Endothelial cell of coronary artery (primary cell): ENCODE measurements at places on chromosomes 5 and 9. TPM values are rescaled to one million over a fixed set of nuclear protein-coding genes. Genes with fewer than 3 reads are reported as not detected.

Gene DOCK8
- 0.36 and 0.56 TPM in 2 replicates for total RNA-seq

Gene HAPLN1
- total RNA-seq, result 0.09 TPM in 1 of 2 replicates, not detected in the other

Gene GABRA6
- not detected in 2 replicates for total RNA-seq

Gene CNOT6
- 14.5 and 15.8 TPM in 2 replicates for total RNA-seq

Gene ENTR1
- total RNA-seq, result 30.4 and 31.4 TPM in 2 replicates

Gene C9orf50
- 0.09 TPM in 1 of 2 replicates, not detected in the other for total RNA-seq

Gene GCNT4
- 0.09 and 0.56 TPM in 2 replicates for total RNA-seq

Gene NTNG2
- 0.28 and 0.54 TPM in 2 replicates for total RNA-seq

Gene KIF3A
- 10.4 and 13.2 TPM in 2 replicates for total RNA-seq

Gene TTF1
- 10.1 and 10.4 TPM in 2 replicates for total RNA-seq

Gene CMBL
- 5.7 and 6.7 TPM in 2 replicates for total RNA-seq

Gene KCNT1
- total RNA-seq, result under 0.01 and 0.09 TPM in 2 replicates

Gene EXOSC3
- 30.2 and 35.8 TPM in 2 replicates for total RNA-seq

Gene AQP7
- total RNA-seq, result 0.09 TPM in 1 of 2 replicates, not detected in the other

Gene AGXT2
- not detected in 2 replicates for total RNA-seq
